ENCODE measurements at places on chromosomes 13 and 19.
A peak's percentile ranks its signal among the peaks of the same experiment; 100 is the strongest.

GRCh38 chr13:28402057-28402381 lies 92.9 kb downstream of the FLT1 start:
- H3K36me3 ChIP-seq, result no peaks in the 10 kb centered on the region
- no peak for DNase-seq
- H3K27ac ChIP-seq, result no peak overlapping the region
- H3K4me3 ChIP-seq, result no peak overlapping the region

DNA sequence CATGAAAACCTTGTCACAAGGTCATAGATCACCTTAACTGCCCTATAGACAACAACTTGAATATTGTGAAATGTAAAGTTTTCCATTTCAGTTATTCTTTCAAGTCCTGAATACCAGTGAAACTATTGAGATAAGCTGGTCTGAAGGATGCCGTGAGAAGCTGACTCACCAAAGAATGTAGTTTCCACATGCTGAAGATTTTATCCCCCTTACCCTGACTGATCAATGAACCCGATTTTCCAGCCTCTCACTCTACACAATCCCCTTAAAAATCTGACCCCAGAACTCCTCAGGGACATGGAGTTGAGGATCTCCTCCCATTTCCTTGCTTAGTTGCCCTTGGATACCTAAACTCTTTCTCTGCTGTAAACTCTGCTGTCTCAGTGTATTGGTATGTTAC lies 67.5 kb downstream of the POSTN start:
- H3K4me3 ChIP-seq, result no peak overlapping the region
- DNase-seq, result no peak
- H3K36me3 ChIP-seq, result no peaks in the 10 kb centered on the region

GRCh38 chr19:28823338-28823961 lies 389.5 kb downstream of the UQCRFS1 start:
- DNase-seq, result no peak
- no peaks in the 10 kb centered on the region for H3K36me3 ChIP-seq
- no peaks in the 10 kb centered on the region for H3K27me3 ChIP-seq
- H3K27ac ChIP-seq, result no peak overlapping the region

GRCh38 chr19:48568345-48568886 lies 16.4 kb downstream of the SULT2B1 start:
- no peaks in the 10 kb centered on the region for H3K27me3 ChIP-seq
- no peak for DNase-seq
- peaks cover 91% of the 10 kb centered on the region for H3K4me1 ChIP-seq
- H3K4me3 ChIP-seq, result no peak overlapping the region
- H3K27ac ChIP-seq, result peak overlapping the region; percentile 79
- no peaks in the 10 kb centered on the region for H3K36me3 ChIP-seq

DNA sequence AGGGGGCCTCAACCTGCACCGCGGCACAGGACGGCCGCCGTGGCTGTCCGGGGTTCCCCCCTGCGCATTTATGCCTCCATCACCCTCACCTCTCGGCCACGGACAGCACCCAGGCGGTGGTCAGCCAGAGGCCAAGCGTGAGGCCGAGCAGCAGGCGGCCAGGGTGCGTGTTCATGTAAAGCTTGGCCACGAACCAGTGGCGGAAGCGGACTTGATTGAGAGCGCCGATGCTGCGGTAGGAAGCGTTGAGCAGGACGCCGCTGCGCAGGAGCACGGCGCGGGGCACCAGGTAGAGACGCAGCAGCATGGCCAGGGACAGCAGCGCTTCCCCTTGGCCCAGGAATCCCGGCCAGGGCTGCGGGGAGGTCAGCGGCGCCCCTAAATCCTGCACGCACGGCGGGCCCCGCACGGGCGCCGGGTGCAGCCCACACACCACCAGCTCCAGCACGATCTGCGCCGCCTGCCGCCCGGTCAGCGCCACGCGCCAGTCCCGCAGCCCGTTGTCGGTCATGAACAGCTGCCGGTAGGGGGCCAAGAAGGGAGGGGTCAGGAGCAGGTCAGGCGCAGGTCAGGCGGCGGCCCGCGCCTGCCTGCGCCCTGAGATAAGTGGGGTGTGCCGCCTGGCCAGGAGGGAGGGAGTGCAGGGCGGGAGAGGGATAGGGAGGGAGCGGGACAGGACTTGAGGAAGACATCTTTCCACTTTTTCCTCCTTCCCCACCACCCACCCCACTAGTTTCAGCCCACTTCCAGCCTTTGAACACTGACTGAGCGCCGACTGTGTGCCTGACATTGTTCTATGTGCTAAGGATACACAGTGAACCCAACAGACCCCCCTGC lies 6.5 kb downstream of the KCNN4 start:
- DNase-seq, result no peak
- no peak overlapping the region for H3K27ac ChIP-seq
- H3K4me3 ChIP-seq, result peak overlapping the region; percentile 51
- no peaks in the 10 kb centered on the region for H3K27me3 ChIP-seq
- H3K4me1 ChIP-seq, result peaks cover 22% of the 10 kb centered on the region

DNA sequence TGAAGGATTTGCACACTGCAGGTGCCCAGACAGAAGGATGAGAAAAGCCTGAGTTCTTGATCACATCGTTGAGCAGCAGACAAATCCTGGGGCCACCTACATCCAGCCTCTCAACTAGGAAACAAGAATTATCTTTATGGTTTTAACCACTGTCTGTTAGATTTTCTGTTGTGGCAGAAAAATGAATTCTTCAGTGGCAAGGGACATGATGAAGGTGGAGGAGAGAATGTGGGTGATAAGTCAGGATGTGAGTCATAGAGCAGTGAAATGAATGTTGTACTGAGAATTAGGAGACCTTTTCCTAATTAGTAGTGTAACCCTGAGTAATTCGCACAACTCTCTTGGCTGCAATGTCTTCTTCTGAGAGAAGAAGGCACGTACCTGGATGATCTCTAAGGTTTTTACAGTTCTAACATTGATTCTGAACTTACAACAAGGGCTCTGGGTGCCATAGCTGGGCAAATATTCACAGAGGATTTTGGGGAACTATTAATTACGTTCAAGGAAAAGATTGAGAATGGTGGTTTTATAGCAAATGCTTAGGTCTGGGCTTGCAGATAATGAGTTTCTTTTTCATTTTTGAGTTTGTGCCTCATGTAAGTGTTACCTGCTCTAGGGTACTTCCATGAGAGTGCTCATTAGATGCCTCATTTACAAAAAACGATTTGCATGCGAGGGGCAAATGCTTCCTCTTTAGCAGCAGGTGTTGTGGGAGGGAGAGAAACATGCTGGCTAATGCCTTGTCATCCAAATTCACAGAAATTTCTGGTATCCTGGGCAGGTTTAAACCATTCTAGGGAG lies 111.0 kb upstream of the KL start:
- H3K4me1 ChIP-seq, result peaks cover 32% of the 10 kb centered on the region
- no peaks in the 10 kb centered on the region for H3K27me3 ChIP-seq
- DNase-seq, result no peak

DNA sequence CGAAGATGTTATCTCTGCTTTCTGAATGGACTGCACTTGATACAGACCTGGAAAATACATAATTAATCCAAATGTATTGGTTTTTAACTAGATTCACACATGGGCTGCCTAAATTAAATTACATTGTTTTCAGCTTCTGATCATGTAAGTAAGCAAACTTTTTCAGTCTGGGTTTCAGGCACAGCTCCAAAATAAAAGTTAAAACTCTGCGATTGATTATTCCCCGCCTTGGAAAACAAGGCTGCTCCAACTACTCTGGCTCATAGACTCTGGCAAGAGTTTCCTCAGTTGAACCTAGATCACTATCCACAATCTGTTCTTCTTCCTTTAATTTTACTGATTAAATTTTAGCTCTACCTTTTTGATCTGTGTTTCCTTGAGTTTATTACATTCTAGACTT lies 526.0 kb upstream of the SPRY2 start:
- H3K27ac ChIP-seq, result no peak overlapping the region
- no peaks in the 10 kb centered on the region for H3K4me1 ChIP-seq
- no peak for DNase-seq
- no peaks in the 10 kb centered on the region for H3K36me3 ChIP-seq
- no peak overlapping the region for H3K4me3 ChIP-seq

DNA sequence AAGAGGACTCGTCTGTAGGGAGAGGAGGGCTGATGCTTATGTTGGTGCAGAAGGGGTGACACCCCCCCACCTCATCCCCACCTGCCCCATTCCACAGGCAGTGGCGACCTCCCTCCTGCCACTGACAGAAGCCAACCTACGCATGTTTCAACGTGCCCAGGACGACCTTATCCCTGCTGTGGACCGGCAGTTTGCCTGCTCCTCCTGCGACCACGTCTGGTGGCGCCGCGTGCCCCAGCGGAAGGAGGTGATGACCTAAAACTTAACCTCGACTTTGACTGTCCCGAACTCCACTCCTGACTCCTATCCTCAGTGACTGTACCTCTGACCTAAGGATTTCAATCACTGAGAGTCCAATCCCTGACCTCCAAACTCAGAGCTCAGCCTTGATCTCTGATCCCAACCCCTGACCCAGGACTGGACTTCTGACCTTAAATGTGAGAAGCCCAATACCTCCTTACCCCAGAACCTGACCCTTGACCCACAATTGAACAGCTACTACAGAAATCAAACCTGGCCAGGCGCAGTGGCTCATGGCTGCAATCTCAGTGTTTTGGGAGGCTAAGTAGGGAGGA lies 3.8 kb downstream of the SHFL start:
- DNase-seq, result no peak
- H3K4me3 ChIP-seq, result no peak overlapping the region
- H3K27ac ChIP-seq, result no peak overlapping the region
- H3K36me3 ChIP-seq, result peaks cover 10% of the 10 kb centered on the region

- no peak overlapping the region for H3K4me3 ChIP-seq
- peaks cover 19% of the 10 kb centered on the region for H3K36me3 ChIP-seq
- no peak for DNase-seq
- no peak overlapping the region for H3K27ac ChIP-seq
- no peaks in the 10 kb centered on the region for H3K27me3 ChIP-seq
These were observed 13.8 kb downstream of the DEDD2 start for GRCh38 chr19:42203700-42204099.

GRCh38 chr13:85724546-85725432 lies 74.4 kb downstream of the SLITRK6 start:
- H3K27me3 ChIP-seq, result no peaks in the 10 kb centered on the region
- no peak for DNase-seq
- H3K4me3 ChIP-seq, result no peak overlapping the region
- H3K36me3 ChIP-seq, result no peaks in the 10 kb centered on the region

DNA sequence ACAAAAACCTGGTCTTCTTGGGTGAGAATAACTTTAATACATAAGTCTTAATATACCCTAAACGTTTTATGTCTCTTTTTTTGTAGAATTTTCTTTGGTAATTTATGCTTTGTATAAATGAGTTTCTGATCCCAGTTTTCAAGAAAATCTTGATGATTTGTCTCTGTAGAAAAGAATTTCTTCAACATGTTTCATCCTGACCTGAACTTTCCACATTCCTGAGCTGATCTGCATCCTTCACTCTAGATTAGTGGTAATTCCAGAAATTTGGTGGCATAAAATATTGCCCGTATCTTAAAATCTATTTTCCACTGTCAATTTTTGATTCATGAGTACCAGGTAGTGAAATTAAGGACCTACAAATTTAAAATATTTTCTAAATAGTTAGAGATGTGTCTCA lies 16.3 kb downstream of the ZNF714 start:
- no peak for DNase-seq
- no peaks in the 10 kb centered on the region for H3K27me3 ChIP-seq
- H3K36me3 ChIP-seq, result no peaks in the 10 kb centered on the region
- H3K27ac ChIP-seq, result peak overlapping the region; percentile 9

DNA sequence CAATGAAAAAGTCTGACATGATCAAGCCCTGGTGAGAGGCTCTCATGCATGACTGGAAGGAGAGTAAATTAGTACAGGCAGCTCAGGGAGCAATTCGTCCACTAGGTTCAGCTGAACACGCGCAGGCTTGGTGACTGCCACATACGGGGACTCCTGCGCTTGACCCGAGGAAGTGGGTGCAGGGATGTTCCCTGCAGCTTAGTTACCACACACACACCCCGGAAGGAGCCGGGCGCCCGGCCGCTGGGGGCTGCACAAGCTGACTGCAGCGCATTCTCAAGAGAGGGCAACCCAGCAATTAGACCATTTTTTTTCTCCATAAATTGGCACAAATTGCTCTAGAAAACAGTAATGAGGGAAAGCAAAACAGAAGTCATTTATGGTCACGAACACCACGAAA lies 23.0 kb upstream of the MIER2 start:
- no peaks in the 10 kb centered on the region for H3K27me3 ChIP-seq
- DNase-seq, result no peak
- peaks cover 11% of the 10 kb centered on the region for H3K4me1 ChIP-seq
- no peak overlapping the region for H3K4me3 ChIP-seq
- no peak overlapping the region for H3K27ac ChIP-seq

Measured in esophagus squamous epithelium (tissue), 5 donors.